Skin of body (tissue), 3 donors: ENCODE measurements at places on chromosomes 7 and 10. TPM values are rescaled to one million over a fixed set of nuclear protein-coding genes. Genes with fewer than 3 reads are reported as not detected.

The IFIT2 gene
- 8.6 TPM for total RNA-seq

The PTPRZ1 gene
- 47.6 TPM for total RNA-seq

The HOXA2 gene
- total RNA-seq: 0.89 TPM

The TRIM4 gene
- 19.1 TPM for total RNA-seq

The CALHM1 gene
- total RNA-seq: not detected

The CALCR gene
- 0.49 TPM for total RNA-seq

The PHTF2 gene
- total RNA-seq: 27.6 TPM

The EPO gene
- not detected for total RNA-seq

The MMP21 gene
- total RNA-seq: 0.20 TPM

The PAX4 gene
- total RNA-seq: not detected

The TEX47 gene
- not detected for total RNA-seq

The DNAJC12 gene
- 2.7 TPM for total RNA-seq

The ICA1 gene
- total RNA-seq: 14.9 TPM

The MRLN gene
- 15.7 TPM for total RNA-seq

The ZPBP gene
- total RNA-seq: not detected

The STX1A gene
- 8.5 TPM for total RNA-seq

The PNLIPRP2 gene
- total RNA-seq: not detected

The HOXA13 gene
- total RNA-seq: 1.4 TPM

The ANKRD30A gene
- 0.30 TPM for total RNA-seq

The CPVL gene
- 12.6 TPM for total RNA-seq

The LRRC17 gene
- 92.4 TPM for total RNA-seq
